ENCODE measurements at places on chromosomes 4 and X. TPM values are rescaled to one million over a fixed set of nuclear protein-coding genes. Genes with fewer than 3 reads are reported as not detected.

Gene YIPF6
- total RNA-seq, result 39.1 TPM

- no peak for DNase-seq
Measured at GRCh38 chrX:153897899-153898298, 6.6 kb upstream of the AVPR2 start.

- no peak for DNase-seq
Measured at GRCh38 chr4:88585917-88586316, 6.4 kb upstream of the HERC3 start.

DNA sequence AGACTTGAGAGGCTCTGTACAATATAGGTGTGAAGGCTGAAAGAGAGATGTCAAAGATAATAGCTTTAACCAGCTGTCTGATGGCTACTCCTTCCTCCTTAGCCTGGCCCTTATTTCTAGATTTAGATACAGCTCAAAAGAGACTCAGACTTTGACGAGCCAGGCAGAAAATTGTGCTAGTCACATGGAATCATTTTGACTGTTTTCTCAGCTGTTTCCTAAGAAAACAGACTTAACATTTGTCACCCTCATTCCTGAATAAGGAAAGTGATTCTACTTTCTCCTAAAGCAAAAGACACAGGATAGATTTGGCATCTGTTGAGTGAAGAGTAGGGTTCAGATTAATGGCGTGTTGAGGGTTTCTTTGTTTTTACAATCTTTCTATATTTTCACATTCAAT lies 340.7 kb downstream of the DHX15 start:
- no peak for DNase-seq

DNA sequence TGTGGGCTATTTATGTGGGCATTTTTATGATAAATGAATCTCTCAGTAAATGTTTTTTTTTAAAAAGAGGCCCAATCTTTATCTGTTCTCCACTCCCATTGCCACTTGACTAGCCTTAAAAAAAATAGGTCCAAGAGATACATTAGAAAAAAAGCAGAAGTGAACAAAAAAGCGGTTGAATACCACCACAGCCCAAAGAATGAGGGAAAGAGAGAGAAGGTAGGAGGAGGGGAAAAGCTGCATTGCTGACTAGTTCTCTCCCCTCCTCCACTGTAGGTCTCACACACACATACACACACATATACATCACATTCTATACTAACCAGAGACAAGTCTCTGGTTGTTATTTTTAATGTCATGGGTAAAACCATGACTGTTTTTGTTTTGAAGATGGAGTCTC lies 95.8 kb upstream of the IL13RA1 start:
- no peak for DNase-seq

GRCh38 chr4:184100297-184100885 lies 117.3 kb downstream of the ENPP6 start:
- DNase-seq, result no peak

DNA sequence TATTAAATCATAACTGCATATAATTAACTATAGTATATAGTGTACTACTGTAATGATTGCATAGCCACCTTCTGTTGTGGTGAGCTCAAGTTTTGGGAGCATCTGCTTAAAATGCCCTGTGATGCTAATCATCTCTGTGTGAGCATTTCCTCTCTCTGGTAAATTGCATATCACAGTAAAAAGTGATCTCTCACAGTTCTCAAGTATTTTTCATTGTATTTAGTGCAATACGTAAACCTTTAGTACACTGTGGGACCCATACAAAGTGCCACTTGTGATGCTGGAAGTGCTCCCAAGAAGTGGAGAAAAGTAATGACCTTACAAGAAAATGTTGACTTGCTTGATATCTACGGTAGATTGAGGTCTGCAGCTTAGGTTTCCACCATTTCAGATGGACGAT lies 82.0 kb downstream of the WWC2 start:
- no peak for DNase-seq

DNA sequence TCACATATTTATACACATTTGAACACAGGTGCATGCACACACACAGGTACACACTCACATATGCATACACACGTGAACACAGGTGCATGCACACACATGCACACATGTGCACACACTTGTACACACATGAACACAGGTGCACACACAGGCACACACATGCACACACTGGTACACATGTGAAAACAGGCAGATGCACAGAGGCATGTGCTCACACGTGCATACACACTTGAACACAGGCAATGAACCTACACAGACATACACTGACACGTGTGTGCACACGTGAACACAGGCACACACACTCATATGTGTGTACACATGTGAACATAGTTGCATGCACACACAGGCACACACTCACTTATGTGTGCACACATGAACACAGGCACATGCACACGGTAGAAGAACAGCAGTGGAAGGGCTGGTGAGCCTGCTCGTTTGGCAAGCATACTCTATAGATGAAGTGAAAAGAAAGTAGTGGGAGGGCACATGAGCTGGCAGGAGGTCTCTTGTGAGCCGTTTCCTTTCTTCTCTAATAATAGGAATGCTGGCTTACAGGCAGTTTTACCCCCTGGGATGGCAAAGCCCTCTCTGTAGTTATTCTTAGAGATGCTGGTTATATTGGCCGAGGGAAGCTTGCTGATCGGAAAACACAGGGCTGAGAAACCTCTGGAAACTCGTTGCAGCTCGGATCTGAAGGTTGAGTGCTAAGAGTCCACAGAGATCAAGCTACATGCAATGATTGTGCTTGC lies 279.6 kb upstream of the CLNK start:
- no peak for DNase-seq

- no peak for DNase-seq
Measured at GRCh38 chrX:52811065-52811625, at the start of gene XAGE5. TSS of gene XAGE5 (plus strand) at chrX:52811287. CDS start at chrX:52812567, 1,280 bp downstream.

GRCh38 chr4:71749008-71749594 lies 34.8 kb downstream of the GC start:
- no peak for DNase-seq

- DNase-seq, result no peak
Measured at GRCh38 chr4:7287918-7288280, 95.6 kb downstream of the SORCS2 start.

DNA sequence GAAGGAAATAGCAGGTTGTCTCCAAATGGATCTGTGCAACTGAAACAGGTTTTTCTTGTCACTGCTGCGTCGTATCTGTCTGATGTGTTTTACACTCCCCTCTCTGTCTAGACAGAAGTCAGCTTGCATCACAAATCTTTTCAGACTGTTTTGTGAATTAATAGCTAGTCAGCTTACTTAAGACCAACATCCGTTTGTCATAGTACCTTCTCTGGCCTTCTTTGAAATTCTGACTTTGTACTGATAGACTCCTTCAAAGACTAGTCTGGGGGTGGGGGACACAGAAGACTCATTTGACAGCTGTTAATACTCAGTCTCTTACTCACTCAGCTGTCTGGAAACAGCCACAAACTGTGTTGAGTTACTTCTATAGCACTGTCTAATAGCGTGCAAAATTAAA lies 197.8 kb downstream of the PALLD start:
- no peak for DNase-seq

DNA sequence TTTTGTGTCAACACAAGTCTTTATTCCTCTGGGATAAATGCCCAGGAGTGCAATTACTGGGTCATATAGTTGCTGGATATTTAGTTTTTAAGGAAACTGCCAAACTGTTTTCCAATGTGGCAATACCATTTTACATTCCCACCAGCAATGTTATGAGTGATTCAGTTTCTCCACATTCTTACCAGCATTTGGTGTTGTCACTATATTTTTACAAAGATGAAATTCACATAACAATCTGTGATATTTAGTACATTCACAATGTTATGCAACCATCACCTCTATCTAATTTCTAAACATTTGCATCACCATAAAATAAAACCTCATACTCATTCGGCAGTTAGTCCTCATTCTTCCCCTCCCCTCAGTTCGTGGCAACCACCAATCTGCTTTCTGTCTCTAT lies 75.0 kb downstream of the MAMLD1 start:
- DNase-seq, result no peak

GRCh38 chr4:73682508-73682907 lies 57.9 kb upstream of the CXCL8 start:
- no peak for DNase-seq

Measured in type B pancreatic cell (in vitro differentiated cells).